Fibroblast of skin of right biceps (primary cell): ENCODE measurements at places on chromosomes 1 and 21.
A peak's percentile ranks its signal among the peaks of the same experiment; 100 is the strongest.

GRCh38 chr21:41866274-41866809 is 12.8 kb downstream of the PRDM15 start:
- no peak for DNase-seq

GRCh38 chr1:91440847-91441246 is 36.2 kb upstream of the HFM1 start:
- peak; percentile 7 for DNase-seq

DNA sequence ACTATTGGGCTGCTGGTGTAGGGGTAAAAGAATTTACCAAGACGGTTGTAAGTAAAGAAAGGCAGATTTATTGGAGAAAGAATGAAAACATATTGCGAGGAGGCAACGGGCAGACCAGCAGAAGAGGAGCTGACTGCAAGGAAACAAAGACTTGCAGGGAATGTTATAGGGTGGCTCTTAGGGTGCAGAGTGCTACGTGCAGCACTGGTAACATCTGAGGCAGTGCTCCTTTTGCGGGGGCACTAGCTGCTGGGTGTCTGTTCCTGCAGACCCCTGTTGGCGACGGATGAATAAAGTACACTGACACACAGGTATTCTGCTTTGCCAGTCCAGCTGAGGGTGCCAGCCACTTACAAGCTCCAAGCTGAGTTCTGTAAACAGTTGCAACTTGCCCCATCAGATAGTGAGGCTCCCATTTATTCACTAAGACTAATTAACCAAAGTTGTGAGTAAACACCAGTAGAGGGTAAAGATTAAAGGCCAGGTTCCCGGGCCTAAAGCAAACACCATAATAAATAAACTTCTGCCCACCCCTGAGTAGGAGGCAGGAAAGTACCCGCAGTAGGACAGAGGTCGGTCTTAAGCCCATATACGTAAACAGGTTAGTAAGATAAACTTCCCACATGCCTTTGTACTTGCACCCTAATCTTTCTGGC is 140.2 kb upstream of the KCNK1 start:
- DNase-seq = no peak

GRCh38 chr1:22547186-22547817 is 16.0 kb upstream of the EPHA8 start:
- DNase-seq = no peak

DNA sequence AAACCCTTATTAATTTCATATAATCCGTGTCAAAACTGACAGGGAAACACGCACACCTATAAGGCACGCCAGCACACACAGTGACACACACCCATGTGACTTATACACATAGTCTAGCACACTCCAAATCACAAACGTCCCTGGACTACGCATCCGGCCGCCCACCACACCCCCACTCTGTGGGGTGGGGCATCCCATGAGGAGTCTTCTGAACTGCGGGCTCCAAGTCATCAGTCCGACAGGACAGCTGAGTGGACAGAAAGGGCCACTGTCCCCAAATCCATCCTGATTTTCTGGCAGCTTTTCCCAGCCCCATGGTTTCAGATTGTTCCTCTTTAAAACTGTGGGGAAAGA is 829 bp downstream of the PEA15 start:
- DNase-seq = peak; percentile 80

DNA sequence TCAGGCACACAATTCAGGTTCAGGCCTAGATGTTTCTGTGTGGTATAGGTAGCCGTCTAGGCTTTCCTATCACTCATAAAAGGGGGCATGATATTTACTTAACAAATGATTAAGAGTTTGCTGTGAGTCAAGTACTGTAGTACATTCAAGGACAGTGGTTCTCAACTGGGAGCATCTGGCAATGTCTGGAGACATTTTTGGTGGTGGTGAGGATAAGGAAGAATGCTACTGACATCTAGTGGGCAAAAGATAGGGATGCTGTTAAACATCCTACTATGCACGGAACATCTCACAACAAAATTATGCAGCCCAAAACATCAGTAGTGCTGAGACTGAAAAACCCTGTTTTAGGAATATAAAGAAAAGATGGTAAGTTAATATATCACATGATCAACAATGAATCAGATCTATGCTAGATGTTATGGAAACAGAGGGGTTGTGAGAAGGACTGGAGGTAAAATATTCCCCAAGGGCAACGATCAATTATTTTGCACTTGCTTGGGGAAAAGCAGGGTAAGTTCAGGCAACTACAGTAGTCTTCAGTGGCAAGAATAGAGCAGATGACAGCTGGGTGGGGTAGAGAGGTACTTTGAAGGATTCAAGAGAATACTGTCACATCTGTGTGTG is 4.9 kb downstream of the DNTTIP2 start:
- DNase-seq = peak; percentile 23

DNA sequence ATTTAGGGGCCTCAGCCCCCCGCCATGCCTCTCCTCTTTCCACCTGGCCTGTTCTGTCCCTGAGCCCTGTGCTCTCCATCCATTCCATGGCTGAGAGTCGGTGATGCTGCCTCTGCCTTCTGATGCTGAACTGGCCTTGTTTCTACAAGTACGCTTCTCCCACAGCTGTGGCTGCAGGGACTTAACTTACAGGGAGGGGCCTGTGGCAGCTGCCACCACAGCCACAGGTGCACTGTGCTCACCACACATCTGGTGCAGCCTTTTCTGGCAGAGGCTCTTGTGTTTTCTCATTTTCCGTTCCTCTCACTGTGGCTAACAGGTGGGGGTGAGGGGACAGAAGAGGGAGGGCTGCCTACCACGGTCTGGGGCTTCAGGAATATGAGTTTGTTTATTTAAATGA is 4.2 kb downstream of the FMO1 start:
- no peak for DNase-seq

DNA sequence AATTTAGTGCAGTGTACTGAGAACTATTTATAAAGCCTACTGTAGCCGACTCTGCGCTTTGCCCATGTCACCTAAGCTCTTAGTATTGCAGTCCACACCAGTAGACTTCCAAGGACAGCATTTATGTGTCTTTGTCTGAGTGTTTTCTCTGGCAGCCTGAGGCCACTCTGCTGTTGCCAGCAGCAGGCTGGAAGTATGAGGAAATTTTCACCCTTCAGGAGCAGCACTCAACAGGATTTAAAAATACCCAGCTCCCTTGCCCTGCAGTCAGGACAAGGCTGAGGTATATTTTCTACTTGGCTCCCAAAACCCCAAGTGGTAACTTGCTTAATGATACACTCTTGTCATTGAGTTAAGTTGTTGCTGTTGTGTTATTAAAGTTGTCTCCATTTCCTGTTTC is 230.1 kb downstream of the SRGAP2C start:
- no peak for DNase-seq

- no peak for DNase-seq
Measured at GRCh38 chr1:193767886-193768285, 581.5 kb upstream of the B3GALT2 start.
